ENCODE measurements at places on chromosomes 16 and 17.
A peak's percentile ranks its signal among the peaks of the same experiment; 100 is the strongest.

DNA sequence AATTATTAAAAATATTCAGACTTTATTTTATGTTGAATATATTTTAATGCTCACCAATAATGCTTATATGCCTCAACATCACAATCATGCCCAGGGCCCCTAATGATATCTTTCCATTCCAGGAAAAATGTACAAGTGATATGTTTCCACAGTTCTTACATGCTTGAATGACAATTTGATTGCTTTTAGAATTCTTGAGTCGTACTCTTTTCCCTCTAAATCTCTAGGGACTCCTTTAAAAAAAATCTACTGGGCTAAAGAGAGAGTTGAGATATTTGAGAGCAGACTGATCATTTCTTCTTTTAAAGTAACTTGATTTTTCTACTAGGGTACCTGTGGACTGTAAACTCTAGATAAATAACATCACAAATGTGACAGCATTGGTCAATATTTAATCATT lies 18.2 kb upstream of the HLF start:
- DNase-seq, result no peak

DNA sequence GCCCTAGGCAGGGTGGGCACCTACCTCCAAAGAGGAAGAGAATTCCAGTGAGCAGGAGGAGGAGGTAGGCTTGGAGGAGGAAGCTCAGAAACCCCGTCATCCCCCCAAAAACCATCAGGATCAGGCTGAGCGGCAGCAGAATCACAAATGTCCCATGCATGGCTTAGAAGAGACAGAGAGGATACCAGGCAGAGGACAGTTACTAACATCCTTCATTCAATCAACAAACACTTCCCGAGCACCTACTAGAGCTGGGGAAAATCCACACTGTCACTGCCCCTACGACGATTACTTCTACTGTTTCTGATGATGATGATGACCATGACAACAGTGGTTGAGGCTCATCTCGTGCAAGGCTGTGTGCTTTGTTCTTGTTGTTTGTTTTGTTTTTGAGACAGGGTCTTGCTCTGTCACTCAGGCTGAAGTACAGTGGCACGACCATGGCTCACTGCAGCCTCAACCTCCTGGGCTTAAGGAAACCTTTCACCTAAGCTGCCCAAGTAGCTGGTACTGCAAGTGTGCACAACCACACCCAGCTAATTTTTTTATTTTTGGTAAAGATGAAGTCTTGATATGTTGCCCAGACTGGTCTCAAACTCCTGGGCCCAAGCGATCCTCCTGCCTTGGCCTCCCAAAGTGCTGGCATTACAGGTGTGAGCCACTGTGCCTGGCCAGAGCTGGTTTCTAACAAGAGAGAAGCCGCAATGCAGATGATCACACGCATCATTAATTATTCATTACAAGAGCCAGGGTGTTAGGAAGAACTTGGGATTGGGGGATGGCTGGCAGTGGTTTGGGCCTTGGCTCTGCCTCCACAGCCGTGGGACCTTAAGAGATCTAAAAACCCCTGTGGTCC lies 18.0 kb downstream of the TMEM114 start:
- DNase-seq, result no peak

DNA sequence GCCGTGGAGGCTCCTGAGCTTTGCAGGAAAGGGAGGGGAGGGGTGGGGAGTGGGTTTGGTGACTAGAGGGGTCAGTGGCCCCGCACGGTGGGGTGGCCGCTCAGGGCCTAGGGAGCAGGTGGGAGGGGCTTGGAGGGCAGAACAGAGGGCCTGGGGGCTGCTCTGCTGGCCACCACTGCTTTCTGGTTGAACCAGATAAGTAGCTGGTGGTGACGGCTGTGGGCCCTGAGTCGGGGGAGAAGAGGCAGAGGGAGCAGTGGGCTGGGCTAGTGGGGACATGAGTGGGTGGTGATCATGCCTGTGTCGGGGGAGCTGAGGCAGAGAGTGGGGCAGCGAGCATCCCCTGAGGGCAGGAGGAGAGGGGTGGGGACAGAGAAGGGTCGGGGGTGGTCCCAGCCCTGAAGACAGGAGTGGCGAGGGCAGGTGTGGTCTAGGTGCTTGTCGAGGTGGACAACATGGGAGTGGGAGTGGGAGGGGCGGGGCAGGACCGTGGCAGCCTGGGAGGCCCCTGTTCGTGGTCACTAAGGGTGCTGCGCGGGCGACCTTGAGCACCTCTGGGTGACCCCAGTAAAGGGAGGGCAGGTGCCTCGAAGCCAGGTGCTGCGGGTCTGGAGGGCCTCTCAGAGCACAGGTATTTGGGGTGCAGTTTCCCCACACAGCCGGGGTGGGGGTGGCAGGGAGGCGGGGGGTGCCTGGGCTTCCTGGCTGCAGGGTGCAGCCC lies 6.3 kb upstream of the CD7 start:
- DNase-seq, result no peak

GRCh38 chr17:75550139-75550465 lies 24.6 kb downstream of the LLGL2 start:
- no peak for DNase-seq

DNA sequence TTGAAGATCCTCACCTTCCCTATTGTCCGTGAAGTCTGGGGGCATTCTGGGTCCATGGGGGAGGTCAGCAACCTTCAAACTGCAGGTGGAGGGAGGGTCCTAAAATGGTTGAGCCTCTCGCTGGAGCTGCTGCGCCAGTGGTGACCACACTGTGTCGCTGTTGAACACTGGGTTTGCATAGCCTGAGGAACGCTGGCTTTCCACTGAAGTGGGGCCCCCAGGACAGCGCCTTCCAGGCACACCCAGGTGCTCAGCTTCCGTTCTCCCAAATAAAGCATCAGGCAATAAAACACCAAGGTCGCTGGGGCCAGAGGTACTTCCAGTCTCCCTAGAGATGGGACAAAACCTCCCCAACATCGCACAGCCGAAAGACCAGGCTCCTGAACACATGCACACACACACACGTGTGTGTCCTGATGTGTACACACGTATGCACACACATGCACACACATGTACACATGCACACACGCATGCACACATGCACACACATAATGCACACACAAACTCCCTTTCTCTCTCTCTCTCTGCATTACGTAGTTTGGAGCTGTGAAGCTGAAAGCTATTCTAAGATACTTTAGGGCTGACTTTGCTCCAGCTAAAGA lies 120.6 kb downstream of the IRF8 start:
- no peak for DNase-seq

DNA sequence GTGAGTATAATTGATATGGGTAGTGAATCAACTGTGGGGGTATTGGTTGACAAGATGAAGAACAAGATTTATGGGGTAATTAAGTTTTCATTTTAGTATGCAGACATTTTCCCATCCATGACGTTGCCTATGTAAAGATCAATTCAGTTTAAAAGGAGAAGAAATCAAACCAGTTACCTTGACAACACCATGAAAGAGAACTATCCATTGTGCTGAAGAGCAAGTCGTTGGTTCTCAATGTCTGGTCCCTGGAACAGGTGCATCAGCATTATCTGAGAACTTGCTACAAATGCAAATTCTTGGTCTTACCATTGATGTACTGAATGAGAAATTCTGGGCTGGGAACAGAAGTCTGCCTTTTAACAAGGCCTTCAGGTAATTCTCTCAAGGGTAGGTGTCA lies 801 bp upstream of the OR4D2 start:
- no peak for DNase-seq

DNA sequence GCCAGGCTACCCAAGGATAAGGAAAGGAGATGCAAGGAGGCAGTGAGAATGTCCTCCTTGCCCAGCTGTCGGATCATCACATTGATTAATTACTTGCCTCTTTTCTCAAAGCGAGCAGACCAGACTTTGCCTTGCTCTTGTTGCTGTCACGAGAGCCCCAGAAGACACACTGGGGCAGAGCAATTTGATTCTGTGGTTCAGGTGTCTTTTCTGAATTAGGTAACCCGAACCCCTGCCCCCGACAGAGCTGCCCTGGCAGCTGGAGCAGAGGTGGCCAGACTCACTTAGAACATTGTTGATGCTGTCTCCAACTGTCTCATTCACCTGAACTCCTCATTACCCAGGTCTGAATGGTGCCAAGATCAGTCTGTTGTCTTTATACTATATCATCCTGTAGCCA lies 34.3 kb downstream of the VAT1L start:
- DNase-seq, result no peak

- DNase-seq, result no peak
These were observed 4.3 kb upstream of the MYH3 start for GRCh38 chr17:10661437-10661836.

- peak; percentile 23 for DNase-seq
These were observed 11.8 kb upstream of the SLFN13 start for GRCh38 chr17:35460354-35460851.
